Sigmoid colon (tissue), 7 donors: ENCODE measurements at places on chromosomes 2 and 18. TPM values are rescaled to one million over a fixed set of nuclear protein-coding genes. Genes with fewer than 3 reads are reported as not detected.

The REG1B gene
- not detected for total RNA-seq

The RNF125 gene
- 5.9 TPM for total RNA-seq

The KIF5C gene
- 11.1 TPM for total RNA-seq

The CCDC74B gene
- total RNA-seq = 3.2 TPM

The ARHGAP15 gene
- total RNA-seq = 5.7 TPM

The HOXD12 gene
- total RNA-seq = 1.7 TPM

The LRRTM1 gene
- 2.1 TPM for total RNA-seq

DNA sequence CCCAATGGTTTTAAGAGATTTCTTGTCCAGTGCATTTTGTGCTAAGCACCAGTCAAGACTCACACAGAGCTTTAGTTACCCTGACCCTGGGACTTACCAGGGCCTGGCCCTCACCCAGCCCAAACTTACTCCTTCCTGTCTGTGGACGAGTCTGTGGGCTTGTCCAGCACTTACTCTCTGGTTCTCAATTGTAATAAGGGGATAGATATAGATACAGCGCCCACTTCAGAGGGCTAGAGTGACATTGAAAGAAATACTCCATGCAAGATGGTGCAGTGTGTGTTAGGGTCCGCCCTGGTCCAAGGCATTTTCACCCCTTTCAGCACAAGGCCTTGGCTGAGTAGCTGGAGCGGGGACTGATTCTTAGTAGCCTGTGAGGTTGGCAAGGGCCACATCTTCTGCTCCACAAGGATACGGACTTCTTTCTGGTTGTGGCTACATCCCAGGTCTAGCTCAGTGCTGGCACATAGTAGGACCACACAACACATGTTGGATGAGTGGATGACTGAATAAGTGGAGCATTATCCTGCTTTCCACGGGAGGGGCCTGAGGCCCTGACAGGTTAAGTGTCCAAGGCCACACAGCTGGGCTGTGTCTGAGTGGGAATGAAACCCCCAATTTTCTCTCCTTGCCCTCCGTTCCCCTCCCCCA lies 3.8 kb upstream of the ARID5A start:
- no peak overlapping the region for H3K4me3 ChIP-seq
- no peaks in the 10 kb centered on the region for H3K36me3 ChIP-seq
- peaks cover 75% of the 10 kb centered on the region for H3K4me1 ChIP-seq

GRCh38 chr2:128420131-128420530 lies 101.5 kb upstream of the HS6ST1 start:
- no peak overlapping the region for H3K4me3 ChIP-seq
- H3K27me3 ChIP-seq = no peaks in the 10 kb centered on the region
- DNase-seq = no peak

DNA sequence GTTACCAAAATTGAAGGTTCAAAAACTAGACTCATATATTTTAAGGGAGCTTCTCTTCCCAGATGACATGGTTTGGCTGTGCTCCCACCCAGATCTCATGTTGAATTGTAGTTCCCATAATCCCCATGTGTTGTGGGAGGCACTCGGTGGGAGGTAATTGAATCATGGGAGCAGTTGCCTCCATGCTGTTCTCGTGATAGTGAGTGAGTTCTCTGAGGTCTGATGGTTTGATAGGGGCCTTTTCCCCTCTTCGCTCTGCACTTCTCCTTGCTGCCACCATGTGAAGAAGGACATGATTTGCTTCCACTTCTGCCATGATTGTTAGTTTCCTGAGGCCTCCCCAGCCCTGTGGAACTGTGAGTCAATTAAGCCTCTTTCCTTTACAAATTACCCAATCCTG lies 140.1 kb downstream of the MAIP1 start:
- no peak overlapping the region for H3K4me3 ChIP-seq
- H3K36me3 ChIP-seq = no peaks in the 10 kb centered on the region
- no peaks in the 10 kb centered on the region for H3K4me1 ChIP-seq
- H3K27ac ChIP-seq = no peak overlapping the region
- no peaks in the 10 kb centered on the region for H3K27me3 ChIP-seq

GRCh38 chr18:78390348-78390951 lies 589.2 kb upstream of the SALL3 start:
- H3K4me1 ChIP-seq = no peaks in the 10 kb centered on the region
- H3K4me3 ChIP-seq = no peak overlapping the region
- DNase-seq = no peak
- H3K27ac ChIP-seq = no peak overlapping the region
- H3K27me3 ChIP-seq = no peaks in the 10 kb centered on the region
- H3K36me3 ChIP-seq = no peaks in the 10 kb centered on the region

GRCh38 chr2:231170055-231170454 lies 28.4 kb upstream of the ARMC9 start:
- no peaks in the 10 kb centered on the region for H3K4me1 ChIP-seq
- no peak for DNase-seq
- H3K27me3 ChIP-seq = no peaks in the 10 kb centered on the region

DNA sequence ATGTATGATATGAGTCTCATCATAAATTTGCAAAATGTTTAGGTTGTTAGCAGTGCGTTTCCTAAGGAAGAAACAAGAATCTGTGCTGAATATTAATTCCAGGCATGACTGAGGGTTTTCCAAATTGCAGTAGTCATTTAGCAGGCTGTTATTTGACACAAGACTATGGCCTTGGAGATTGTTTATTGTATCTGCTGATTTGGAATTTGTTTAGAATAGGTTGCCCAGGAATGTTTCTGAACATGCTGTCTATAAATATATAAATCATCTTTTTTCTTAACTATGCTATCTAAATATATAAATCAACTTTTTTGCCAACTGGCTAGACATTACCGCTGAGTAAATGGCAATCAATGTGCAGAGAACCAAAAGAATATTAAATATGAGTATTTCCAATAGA lies 90.9 kb downstream of the DOK6 start:
- H3K36me3 ChIP-seq = no peaks in the 10 kb centered on the region
- no peak overlapping the region for H3K27ac ChIP-seq
- no peak overlapping the region for H3K4me3 ChIP-seq
- no peaks in the 10 kb centered on the region for H3K4me1 ChIP-seq
- H3K27me3 ChIP-seq = no peaks in the 10 kb centered on the region

DNA sequence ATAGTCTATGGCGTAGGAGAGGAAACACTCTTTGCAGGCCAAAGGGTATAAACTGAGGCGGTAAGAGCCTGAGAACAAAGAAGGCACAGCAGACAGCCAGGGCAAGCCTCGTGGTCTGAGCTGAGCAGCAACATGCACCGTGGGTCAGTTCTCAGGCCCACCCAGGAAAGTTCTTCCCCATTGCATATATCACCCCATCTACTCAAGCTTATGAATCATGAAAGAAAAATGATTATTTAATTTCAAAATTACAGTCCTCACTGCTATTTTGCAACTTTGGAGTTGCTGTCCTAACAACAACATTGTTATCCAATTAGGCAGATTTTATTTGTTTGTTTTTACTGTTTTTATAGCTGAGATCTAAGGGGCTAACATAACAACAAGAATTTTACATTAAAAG lies 54.7 kb upstream of the RIOK3 start:
- H3K36me3 ChIP-seq = no peaks in the 10 kb centered on the region
- H3K27me3 ChIP-seq = no peaks in the 10 kb centered on the region
- H3K4me1 ChIP-seq = no peaks in the 10 kb centered on the region
- H3K27ac ChIP-seq = no peak overlapping the region

GRCh38 chr18:53142005-53142404 lies 802.0 kb downstream of the DCC start:
- no peaks in the 10 kb centered on the region for H3K27me3 ChIP-seq
- no peaks in the 10 kb centered on the region for H3K36me3 ChIP-seq
- no peak for DNase-seq
- H3K4me1 ChIP-seq = no peaks in the 10 kb centered on the region

- no peaks in the 10 kb centered on the region for H3K36me3 ChIP-seq
- H3K27me3 ChIP-seq = no peaks in the 10 kb centered on the region
- no peak overlapping the region for H3K4me3 ChIP-seq
- peaks cover 4% of the 10 kb centered on the region for H3K4me1 ChIP-seq
Observed at GRCh38 chr2:209936106-209936666, 66.3 kb upstream of the RPE start.

GRCh38 chr2:235614176-235614860 lies 120.5 kb downstream of the AGAP1 start:
- no peaks in the 10 kb centered on the region for H3K36me3 ChIP-seq
- no peak for DNase-seq
- peaks cover 9% of the 10 kb centered on the region for H3K4me1 ChIP-seq
- no peak overlapping the region for H3K4me3 ChIP-seq
- no peaks in the 10 kb centered on the region for H3K27me3 ChIP-seq

GRCh38 chr2:29001806-29002205 lies 20.7 kb downstream of the TOGARAM2 start:
- no peaks in the 10 kb centered on the region for H3K36me3 ChIP-seq
- H3K4me3 ChIP-seq = no peak overlapping the region
- H3K27me3 ChIP-seq = no peaks in the 10 kb centered on the region
- DNase-seq = no peak
- peaks cover 6% of the 10 kb centered on the region for H3K4me1 ChIP-seq
- no peak overlapping the region for H3K27ac ChIP-seq

- no peaks in the 10 kb centered on the region for H3K4me1 ChIP-seq
- H3K36me3 ChIP-seq = no peaks in the 10 kb centered on the region
- DNase-seq = no peak
- H3K27me3 ChIP-seq = no peaks in the 10 kb centered on the region
Observed at GRCh38 chr2:120287183-120288015, 34.7 kb downstream of the RALB start.

DNA sequence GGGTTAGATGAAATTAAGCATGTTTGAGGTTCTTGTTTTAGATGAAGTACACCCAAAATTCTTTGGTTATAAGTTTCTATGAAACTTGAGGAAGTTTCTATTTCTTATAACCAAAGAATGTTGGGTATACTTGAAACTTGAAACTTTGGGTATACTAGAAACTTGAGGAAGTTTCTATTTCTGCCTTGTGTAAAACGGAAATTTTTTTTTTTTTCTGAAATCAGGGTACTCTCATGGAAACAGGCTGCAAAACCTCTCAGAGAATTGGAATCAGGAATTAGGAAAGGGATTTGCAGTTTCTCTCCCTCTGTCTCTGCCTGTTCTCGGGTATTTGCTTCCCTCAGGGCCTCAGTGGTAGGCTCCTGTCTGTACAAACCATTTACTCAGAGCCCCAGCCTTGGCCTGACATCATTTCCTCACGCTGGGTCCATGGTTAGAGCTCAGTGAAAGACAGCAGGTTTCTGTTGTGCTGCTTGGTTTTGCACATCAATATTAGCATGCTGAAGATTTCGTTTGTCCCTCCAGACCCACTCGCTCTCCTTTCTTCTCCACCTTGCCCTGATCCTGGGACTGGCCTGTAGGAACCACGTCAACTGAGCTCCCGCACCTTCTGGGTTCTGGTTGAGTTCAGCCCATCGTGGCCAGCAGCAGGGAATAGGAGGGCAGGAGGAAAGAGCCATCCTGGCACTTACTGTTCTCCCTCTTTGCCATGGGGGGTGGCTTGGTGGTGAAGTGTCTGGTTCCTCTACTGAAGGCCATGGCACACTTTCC lies 106.4 kb downstream of the POLR1A start:
- H3K36me3 ChIP-seq = no peaks in the 10 kb centered on the region
- no peak overlapping the region for H3K4me3 ChIP-seq
- H3K4me1 ChIP-seq = peaks cover 41% of the 10 kb centered on the region
- peak overlapping the region; percentile 80 for H3K27ac ChIP-seq
- no peak for DNase-seq

- DNase-seq = peak; percentile 34
- no peak overlapping the region for H3K4me3 ChIP-seq
- no peaks in the 10 kb centered on the region for H3K36me3 ChIP-seq
- H3K27ac ChIP-seq = no peak overlapping the region
- no peaks in the 10 kb centered on the region for H3K27me3 ChIP-seq
- H3K4me1 ChIP-seq = peaks cover 8% of the 10 kb centered on the region
Observed at GRCh38 chr2:233064530-233065199, 4.5 kb downstream of the INPP5D start.

DNA sequence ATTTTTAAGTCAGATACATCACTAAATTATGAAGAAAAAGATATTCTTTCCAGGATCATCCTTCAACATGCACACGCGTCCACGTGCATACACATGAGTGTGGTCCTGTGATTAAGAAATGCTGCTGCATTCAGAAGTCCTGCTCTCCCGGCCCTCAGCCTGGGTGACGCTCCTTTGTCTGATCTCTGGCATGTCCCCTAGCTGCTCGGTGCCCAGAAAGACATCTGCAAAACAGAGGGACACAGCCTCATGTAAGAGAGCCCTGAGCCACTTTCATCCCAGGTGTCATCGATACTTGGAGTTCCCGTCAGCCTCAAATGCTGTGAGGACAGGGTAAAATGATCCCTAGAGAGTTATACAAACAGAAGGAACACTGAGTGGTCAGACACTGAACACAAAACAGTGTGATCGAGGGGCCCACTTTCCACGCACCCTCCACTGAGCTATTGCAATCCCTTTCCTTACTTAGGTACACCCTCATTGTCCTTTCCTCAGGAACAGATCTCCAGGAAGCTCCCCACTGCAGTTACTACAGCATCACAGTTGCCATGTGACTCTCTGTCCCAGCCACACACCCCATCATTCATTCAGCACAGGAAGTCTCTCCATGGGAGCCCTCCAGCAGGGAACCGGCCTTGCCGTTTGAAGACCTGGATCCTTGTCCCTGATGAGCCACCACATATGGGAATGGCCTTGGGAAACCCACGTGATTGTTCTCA lies 32.1 kb downstream of the CRACDL start:
- H3K27me3 ChIP-seq = no peaks in the 10 kb centered on the region
- no peak overlapping the region for H3K4me3 ChIP-seq
- peak; percentile 28 for DNase-seq
- no peaks in the 10 kb centered on the region for H3K4me1 ChIP-seq
- H3K36me3 ChIP-seq = no peaks in the 10 kb centered on the region
- H3K27ac ChIP-seq = no peak overlapping the region

GRCh38 chr18:65527879-65528633 lies 222.8 kb upstream of the CDH7 start:
- H3K27me3 ChIP-seq = no peaks in the 10 kb centered on the region
- H3K4me3 ChIP-seq = no peak overlapping the region
- H3K4me1 ChIP-seq = no peaks in the 10 kb centered on the region
- DNase-seq = no peak
- no peaks in the 10 kb centered on the region for H3K36me3 ChIP-seq

DNA sequence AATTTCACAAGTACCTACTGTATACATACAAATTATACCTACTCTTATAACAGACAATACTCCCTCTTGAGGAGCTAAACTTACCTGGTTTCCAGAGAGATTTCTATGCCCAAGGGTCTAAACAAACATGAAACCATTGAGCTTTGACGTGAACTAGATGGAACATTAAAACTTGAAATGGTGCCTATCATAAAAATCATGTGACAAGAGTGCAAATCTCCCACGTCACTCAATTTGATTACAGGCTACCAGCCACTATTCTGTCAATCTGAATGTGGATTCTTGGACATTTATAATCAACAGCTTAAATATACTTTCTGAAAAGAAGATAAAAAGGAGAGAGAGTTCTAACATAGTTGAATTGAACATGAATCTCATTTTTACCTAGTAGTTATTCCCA lies 297.1 kb upstream of the SESTD1 start:
- no peak overlapping the region for H3K27ac ChIP-seq
- no peaks in the 10 kb centered on the region for H3K4me1 ChIP-seq
- no peaks in the 10 kb centered on the region for H3K36me3 ChIP-seq

GRCh38 chr2:68992341-68992740 lies 17.9 kb downstream of the GKN1 start:
- H3K4me1 ChIP-seq = peaks cover under 1% of the 10 kb centered on the region
- no peak for DNase-seq
- H3K4me3 ChIP-seq = no peak overlapping the region
- H3K36me3 ChIP-seq = no peaks in the 10 kb centered on the region
